Heart right ventricle (tissue), 16 donors: ENCODE measurements at places on chromosomes 5 and 9. TPM values are rescaled to one million over a fixed set of nuclear protein-coding genes. Genes with fewer than 3 reads are reported as not detected.
A peak's percentile ranks its signal among the peaks of the same experiment; 100 is the strongest.

DNA sequence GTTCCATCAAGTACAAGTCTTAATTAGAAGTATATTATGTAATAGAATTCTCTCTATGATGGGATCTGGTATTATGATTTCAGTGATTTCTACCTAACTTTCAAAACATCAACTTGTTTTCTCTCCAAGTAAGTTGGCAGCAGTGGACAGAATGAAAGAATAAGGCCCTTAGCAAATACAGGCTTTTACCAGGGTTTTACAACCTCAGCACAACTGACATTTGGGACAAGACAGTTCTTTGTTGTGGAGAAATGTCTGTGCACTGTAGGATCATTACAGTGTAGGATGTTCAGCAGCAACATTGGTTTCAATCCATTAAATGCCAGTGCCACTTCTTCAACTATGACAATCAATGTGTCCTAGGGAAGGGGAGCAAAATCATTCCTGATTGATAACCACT is 48.8 kb downstream of the MLANA start:
- no peak for DNase-seq

GRCh38 chr5:39760385-39761198 is 335.8 kb upstream of the DAB2 start:
- peak; percentile 21 for DNase-seq

DNA sequence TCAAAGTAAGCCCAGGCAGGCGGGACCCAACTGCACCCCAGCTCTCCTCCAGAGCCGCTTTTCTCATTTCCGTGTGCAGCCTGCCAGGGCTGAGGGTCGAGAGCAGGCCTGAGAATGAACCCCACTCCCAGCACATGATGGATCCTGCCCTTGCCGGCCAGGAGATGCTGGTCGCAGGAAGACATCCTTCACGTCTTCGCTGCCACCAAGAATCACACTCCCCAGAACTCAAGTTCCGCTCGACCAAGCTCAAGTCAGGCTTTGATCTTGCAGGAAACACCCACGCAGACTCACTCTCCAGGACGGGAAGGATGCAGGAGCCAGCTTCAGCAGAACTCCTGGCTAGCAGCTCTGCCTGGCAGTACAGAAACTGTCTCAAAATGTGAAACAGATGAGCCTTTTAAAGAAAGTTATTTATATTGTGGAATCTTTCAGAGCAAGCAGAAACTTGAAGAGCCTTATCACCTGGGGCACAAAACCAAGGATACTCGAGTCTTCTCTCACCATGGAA is 102.4 kb downstream of the ROR2 start:
- no peak for DNase-seq

GRCh38 chr5:170181902-170182301 is 50.9 kb upstream of the C5orf58 start:
- no peak for DNase-seq

DNA sequence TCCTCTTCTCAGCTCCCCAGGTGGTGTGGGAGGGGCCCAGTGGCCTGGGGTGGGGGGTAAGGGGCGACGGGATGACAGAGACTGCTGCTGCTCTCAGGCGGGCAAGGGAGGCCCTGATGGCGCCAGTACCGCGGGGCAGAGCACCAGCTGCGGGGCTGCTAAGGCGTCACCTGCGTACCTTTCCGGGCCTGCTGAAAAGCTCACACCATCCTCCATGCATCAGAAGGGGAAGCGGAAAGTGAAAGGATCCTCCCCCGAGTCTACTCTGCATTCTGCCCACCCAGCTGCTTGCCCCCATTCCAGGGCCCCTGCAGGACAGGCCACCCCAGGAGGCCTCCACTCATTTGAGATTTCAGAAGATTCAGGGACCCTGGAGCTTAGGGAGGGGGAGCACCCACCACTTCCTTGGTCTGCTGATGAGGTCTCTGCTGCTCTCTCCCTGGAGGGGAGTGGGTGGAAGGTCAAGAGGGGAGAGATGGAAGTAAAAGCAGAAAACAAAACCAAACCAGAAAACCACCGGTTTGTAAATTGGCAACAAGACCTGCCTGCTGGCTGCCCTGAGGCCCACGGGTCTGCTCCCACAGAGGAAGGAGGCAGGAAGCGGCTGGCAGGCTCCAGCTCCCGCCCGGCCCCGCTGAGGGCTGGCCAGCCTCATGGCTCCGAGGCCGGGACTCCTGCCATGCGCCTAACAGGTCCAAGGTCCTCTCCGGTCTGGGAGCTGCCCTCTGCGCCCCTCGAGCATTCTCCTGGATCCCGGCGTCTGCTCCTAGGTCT is 33.6 kb downstream of the PRRT1B start:
- no peak for DNase-seq

GRCh38 chr9:96020300-96020791 is 144.9 kb downstream of the ERCC6L2 start:
- DNase-seq = no peak

- no peak for DNase-seq
Observed at GRCh38 chr5:164373876-164374275, 868.5 kb downstream of the MAT2B start.

Gene ANKRD55
- not detected for polyA plus RNA-seq

Gene LEAP2
- 0.62 TPM for polyA plus RNA-seq
